ENCODE measurements at places on chromosomes 5 and 9.

GRCh38 chr5:78611126-78611605 is 37.4 kb downstream of the LHFPL2 start:
- no peak overlapping the region for H3K4me3 ChIP-seq
- H3K36me3 ChIP-seq, result no peaks in the 10 kb centered on the region
- H3K27me3 ChIP-seq, result no peaks in the 10 kb centered on the region

GRCh38 chr9:136342181-136343120 is 15.1 kb downstream of the GPSM1 start:
- H3K4me1 ChIP-seq, result peaks cover 88% of the 10 kb centered on the region
- H3K27ac ChIP-seq, result peak overlapping the region; percentile 91
- H3K36me3 ChIP-seq, result peaks cover 93% of the 10 kb centered on the region
- DNase-seq, result no peak
- H3K27me3 ChIP-seq, result no peaks in the 10 kb centered on the region

GRCh38 chr5:64285188-64286130 is 119.8 kb downstream of the RNF180 start:
- H3K4me3 ChIP-seq, result no peak overlapping the region
- no peak for DNase-seq
- no peaks in the 10 kb centered on the region for H3K36me3 ChIP-seq
- H3K27ac ChIP-seq, result no peak overlapping the region
- no peaks in the 10 kb centered on the region for H3K27me3 ChIP-seq

GRCh38 chr9:68536876-68537615 is 3.6 kb downstream of the TMEM252 start:
- H3K27ac ChIP-seq, result no peak overlapping the region
- H3K36me3 ChIP-seq, result no peaks in the 10 kb centered on the region
- peaks cover 5% of the 10 kb centered on the region for H3K4me1 ChIP-seq

DNA sequence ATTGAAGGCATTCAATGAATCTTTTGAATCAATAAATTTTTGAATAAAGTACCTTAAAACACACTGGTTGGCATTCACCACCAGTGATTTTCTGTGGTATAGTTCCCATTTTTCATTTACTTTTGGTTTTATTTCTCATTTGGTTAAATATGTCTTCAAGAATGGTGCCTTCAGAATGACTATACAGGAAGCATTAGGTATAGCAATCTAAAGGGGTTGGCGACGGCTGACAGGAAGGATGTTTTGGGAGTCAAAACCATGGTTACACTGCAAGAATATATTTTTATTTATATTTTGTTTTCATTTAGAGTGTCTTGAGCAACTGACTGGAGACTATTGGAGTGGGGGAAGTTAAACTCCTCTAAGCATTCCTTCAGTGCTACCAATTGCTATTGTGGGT is 235.7 kb downstream of the HTR1A start:
- no peak overlapping the region for H3K4me3 ChIP-seq
- H3K36me3 ChIP-seq, result no peaks in the 10 kb centered on the region
- DNase-seq, result no peak
- H3K27ac ChIP-seq, result no peak overlapping the region
- no peaks in the 10 kb centered on the region for H3K4me1 ChIP-seq
